ENCODE measurements at places on chromosomes 1 and 21. TPM values are rescaled to one million over a fixed set of nuclear protein-coding genes. Genes with fewer than 3 reads are reported as not detected.

IGSF21 gene
- not detected for total RNA-seq

TFF2 gene
- 0.47 TPM for total RNA-seq

TSPEAR gene
- total RNA-seq: not detected

YOD1 gene
- 1.9 TPM for total RNA-seq

CFHR2 gene
- not detected for total RNA-seq

ILDR2 gene
- 0.02 TPM for total RNA-seq

ADORA3 gene
- not detected for total RNA-seq

OR2L5 gene
- total RNA-seq: not detected

PDZK1 gene
- total RNA-seq: 0.95 TPM

EVA1C gene
- 39.8 TPM for total RNA-seq

VSIG8 gene
- total RNA-seq: 0.07 TPM

CD48 gene
- total RNA-seq: not detected

LYPD8 gene
- 0.21 TPM for total RNA-seq

MROH9 gene
- not detected for total RNA-seq

IVL gene
- not detected for total RNA-seq

CFHR3 gene
- total RNA-seq: 0.10 TPM

Data from A549 treated with RU486 at 1 μM for 4 hours (cell line).